ENCODE measurements at places on chromosomes 4 and X.
A peak's percentile ranks its signal among the peaks of the same experiment; 100 is the strongest.

- no peak for DNase-seq
Observed at GRCh38 chr4:152680988-152681603, 1.3 kb upstream of the TMEM154 start.

DNA sequence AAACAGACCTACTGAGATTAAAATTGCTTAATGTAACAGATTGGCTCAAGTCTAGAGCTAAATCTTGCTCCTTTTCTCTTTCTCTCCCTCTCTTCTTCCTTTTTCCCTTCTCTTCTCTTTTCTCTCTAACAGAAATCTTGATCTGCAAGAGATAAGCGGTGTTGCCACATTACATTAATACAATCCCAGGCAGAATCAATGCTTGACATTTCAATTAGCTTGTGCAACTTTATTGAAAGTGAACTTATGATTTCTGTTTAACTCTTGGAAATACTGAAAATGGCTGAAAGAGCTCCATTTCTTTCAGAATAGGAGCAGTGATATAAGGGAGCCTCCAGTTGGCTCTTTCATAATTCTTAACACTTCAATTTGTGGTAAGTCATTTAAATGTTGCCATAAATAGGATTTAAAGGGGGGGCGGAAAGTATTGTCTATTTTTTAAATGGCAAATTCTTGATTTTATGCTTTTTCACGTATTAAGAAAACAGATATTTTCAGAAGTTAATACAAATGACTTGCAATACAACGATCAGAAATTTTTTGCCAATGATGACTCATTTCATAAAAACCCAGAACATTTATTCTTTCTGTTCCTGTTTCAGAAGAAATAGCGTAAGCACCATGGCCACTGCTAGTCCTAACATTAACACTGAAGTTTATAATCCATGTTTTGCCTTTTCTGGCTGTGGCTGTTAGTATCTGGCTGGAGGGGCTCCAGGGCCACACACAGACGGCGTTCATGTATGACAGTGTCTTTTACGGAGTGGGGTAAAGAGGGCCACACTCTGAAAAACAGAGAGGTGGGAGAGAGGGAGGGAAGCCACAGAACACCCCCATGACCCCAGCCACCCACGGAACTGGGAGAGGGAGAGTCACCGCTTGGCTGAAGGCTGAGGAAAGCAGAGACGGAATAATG, 115.7 kb upstream of the FAT1 start:
- no peak for DNase-seq

DNA sequence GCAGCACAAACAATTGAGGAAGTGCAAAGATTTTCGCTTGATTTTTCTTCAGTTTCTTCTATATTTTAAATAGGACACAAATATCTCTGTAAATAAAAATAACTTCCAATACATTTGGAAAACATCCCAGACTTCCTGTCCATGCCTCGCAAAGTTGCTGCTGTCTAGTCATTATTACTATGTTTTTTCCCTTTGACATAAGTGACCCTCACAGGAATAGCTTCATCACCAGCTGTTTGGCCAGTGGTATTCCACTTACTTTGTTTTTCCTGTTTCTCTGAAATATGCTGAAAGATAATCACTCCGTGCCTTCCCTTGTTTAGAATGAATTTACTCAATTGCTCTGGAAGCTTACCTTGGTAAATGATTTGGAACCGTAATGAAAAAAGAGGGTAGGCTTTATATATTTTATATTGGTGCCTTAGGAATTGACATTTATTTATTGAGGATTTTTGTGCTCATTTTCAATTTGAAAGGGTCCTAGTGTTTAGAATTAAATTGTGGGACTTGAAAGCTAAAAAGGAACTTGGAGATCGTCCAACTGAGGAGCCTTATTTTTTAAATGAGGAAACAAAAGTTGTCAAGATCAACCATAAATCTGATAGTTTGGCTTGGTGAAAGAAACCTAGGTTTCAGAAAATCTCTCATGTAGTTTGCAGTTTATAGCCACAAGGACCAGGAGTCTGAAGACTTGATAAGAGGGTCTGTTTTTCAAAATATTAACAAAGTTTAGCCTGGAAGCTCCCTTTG, 65.6 kb downstream of the CDKL5 start:
- DNase-seq: no peak

DNA sequence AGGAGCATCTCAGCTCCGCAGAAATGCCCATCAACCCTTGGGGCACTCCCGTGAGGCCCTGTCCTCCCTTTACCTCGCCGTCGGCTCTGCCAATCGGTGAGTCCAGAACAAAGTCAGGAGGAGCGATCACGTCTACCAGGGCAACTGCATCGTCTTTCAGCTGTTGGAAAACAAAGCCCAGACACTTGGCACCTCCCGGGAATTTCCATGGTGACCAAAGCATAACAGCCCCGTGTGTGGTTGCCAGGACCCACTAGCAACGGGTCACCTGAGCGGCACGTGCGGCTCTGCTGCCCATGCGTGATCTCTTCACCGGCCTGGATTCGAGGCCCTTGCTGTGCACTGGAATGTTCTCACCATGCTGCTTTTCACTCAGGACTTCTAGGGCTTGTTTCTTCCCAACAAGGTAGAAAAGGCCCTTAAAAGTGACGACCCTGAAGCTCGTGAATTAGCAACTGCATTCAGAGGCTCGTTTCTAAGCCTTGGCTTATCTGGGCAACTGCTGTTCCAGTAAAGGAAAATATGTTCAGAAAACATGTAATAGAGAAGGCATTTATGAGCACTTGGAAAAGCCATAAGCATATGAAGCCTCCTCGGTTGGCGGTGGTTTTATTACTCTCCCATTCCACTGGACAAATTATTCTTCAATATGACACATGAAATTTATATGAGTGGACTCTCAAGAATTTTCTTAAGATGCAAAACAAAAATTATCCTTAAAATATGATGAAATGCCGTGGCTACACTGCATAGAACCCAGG, 69.5 kb downstream of the ACOX3 start:
- no peak for DNase-seq

- DNase-seq: no peak
Observed at GRCh38 chr4:29805916-29806480, 914.2 kb upstream of the PCDH7 start.

GRCh38 chr4:103098341-103098740, 1.3 kb downstream of the BDH2 start:
- no peak for DNase-seq

GRCh38 chr4:2288051-2288541, 26.2 kb upstream of the MXD4 start:
- no peak for DNase-seq

- no peak for DNase-seq
Observed at GRCh38 chrX:65609237-65609636, 58.2 kb upstream of the MSN start.

GRCh38 chr4:112073181-112073580, 72.1 kb upstream of the FAM241A start:
- no peak for DNase-seq

GRCh38 chrX:103175944-103176753, 38.8 kb upstream of the BEX4 start:
- peak; percentile 64 for DNase-seq

DNA sequence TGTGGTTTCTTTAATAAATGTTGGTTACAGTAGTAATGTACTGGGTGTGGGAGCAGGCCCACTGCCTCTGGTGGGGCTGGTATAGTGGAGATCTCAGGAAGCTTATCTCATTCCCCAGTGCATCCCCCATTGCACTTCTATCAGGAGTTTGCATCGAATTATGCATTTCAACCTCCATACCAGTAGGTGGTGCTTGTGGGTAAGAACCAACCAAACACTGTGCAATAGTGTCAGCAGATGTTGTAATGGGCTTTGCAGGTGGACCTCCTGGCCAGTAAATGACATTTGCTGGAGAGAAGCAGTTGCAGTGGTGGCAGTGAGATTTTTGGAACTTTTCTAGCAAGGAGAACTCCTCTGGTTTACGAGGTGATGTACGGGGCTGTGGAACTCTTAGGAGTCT, 150.6 kb downstream of the POU3F4 start:
- no peak for DNase-seq

DNA sequence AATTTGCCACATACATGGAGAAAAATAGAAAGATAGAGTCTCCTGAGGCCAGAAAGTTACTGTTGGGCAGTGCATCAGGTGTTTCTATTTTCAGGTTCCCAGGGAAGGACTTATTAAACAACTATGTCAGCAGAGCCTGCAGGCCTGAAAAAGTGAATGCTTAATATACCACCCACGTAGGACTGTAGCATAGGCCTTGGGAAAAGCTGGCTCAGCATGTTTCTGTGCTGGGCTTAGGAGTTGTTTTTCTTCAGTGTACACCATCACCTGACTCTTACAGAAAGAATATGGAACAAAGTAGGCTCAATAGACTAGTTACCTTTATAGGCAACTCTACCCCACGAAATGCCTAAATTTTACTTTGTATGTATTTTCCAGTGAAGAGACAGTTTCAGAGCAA, 1385.9 kb downstream of the FAM133A start:
- DNase-seq: no peak

DNA sequence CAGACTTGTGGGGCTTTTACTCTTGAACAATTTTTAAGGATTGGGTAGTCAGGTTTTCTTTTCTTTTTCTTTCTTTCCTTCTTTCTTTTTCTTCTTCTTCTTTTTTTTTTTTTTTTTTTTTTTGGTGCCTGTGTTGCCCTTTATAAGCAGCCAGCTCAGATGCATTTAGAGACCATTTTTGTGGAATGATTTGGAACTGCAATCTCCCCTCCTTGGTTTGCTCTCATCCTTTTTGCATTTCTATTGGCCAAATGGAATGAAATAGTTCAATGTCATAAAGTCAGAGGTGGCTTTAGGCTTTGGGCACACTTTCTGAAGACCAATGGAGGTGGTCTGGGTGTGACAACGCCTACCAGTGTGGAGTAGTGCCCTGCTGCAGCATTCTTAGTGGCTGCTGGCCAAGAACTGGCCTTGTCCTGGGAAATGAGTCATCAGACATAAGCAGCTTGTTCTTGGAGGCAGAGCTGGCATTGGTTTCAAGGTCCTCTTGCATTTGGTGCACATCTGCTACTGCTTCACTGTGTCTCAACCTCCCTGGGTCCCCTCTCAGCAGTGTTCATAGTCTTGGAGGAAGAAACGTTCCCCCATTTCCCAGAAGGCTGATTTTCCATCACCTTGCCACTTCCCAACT, 84.5 kb downstream of the CT47B1 start:
- DNase-seq: no peak

GRCh38 chr4:108544481-108544880, 75.9 kb upstream of the RPL34 start:
- DNase-seq: no peak
